ENCODE measurements at places on chromosomes 6 and 20. TPM values are rescaled to one million over a fixed set of nuclear protein-coding genes. Genes with fewer than 3 reads are reported as not detected.

Gene CCR6
- polyA plus RNA-seq, result not detected

- no peak for DNase-seq
Observed at GRCh38 chr20:15512916-15513315, 1060.3 kb downstream of the KIF16B start.

- no peak for DNase-seq
Observed at GRCh38 chr6:109507490-109508072, 24.6 kb upstream of the ZBTB24 start.

- no peak for DNase-seq
Observed at GRCh38 chr6:74603322-74604076, 602.4 kb downstream of the COL12A1 start.

GRCh38 chr20:24744747-24745146 is 204.3 kb upstream of the CST7 start:
- no peak for DNase-seq

GRCh38 chr6:8539453-8539852 is 104.1 kb upstream of the SLC35B3 start:
- no peak for DNase-seq

- DNase-seq, result no peak
Observed at GRCh38 chr20:50562262-50562701, 52.1 kb downstream of the PTPN1 start.

DNA sequence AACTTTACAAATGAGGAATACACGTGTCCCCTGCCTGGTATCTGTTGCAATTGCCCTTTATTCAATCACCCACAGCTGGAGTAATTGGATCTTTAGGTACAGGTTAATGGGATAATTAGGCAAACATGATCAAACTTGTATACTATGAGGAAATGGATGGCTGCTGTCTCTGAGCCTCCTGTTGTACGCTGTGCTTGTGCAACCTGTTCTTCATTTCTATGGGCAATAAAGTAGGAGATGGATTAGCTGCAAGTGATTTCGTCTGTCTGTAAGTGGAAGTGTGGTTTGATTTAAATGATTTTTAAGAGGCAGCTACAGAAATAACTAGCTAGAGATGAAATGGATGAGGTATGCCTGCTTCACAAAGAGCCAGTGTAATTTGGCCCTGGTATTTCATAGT is 474.1 kb downstream of the RNF144B start:
- no peak for DNase-seq

Measured in AG04450 (cell line).